ENCODE measurements at places on chromosomes 11 and 22. TPM values are rescaled to one million over a fixed set of nuclear protein-coding genes. Genes with fewer than 3 reads are reported as not detected.

The BTG4 gene
- not detected for total RNA-seq

The MIOX gene
- not detected for total RNA-seq

The STX5 gene
- total RNA-seq, result 31.6 TPM

The NTM gene
- total RNA-seq, result 25.3 TPM

The IRAG1 gene
- 205 TPM for total RNA-seq

The KCTD17 gene
- 26.3 TPM for total RNA-seq

The P2RX6 gene
- 0.42 TPM for total RNA-seq

The SEZ6L gene
- 0.32 TPM for total RNA-seq

The RFPL2 gene
- not detected for total RNA-seq

The MYBPC3 gene
- total RNA-seq, result not detected

The SLC35F2 gene
- 3.6 TPM for total RNA-seq

The IGLL1 gene
- not detected for total RNA-seq

The PHF21B gene
- 0.50 TPM for total RNA-seq

The KCNQ1 gene
- total RNA-seq, result 2.1 TPM

The ART1 gene
- total RNA-seq, result not detected

The NFAM1 gene
- 3.2 TPM for total RNA-seq

The MMP8 gene
- 1.3 TPM for total RNA-seq

The PKP3 gene
- total RNA-seq, result 0.17 TPM

The PPP6R3 gene
- 106 TPM for total RNA-seq

The OR52E6 gene
- total RNA-seq, result not detected

The ARRB1 gene
- total RNA-seq, result 41.1 TPM

The CRYBB1 gene
- total RNA-seq, result not detected

The ZNF214 gene
- 2.1 TPM for total RNA-seq

The PLCB3 gene
- total RNA-seq, result 18.9 TPM

The CHRM1 gene
- total RNA-seq, result 0.33 TPM

The MOV10L1 gene
- 0.83 TPM for total RNA-seq

The KREMEN1 gene
- 14.6 TPM for total RNA-seq

The NXPE4 gene
- total RNA-seq, result not detected

The SHISAL1 gene
- total RNA-seq, result 20.4 TPM

The APOA1 gene
- not detected for total RNA-seq

The SCUBE2 gene
- total RNA-seq, result 11.5 TPM

The FOLR1 gene
- not detected for total RNA-seq

The MMP13 gene
- total RNA-seq, result not detected

The CD6 gene
- total RNA-seq, result 1.3 TPM

The TSGA10IP gene
- not detected for total RNA-seq

The ZPR1 gene
- 18.3 TPM for total RNA-seq

The MS4A12 gene
- not detected for total RNA-seq

The OR52L1 gene
- not detected for total RNA-seq

Data from esophagus muscularis mucosa (tissue), 4 donors.